ENCODE measurements at places on chromosomes 16 and 17.

GRCh38 chr16:57838161-57838560, 35.9 kb upstream of the KIFC3 start:
- DNase-seq = no peak

DNA sequence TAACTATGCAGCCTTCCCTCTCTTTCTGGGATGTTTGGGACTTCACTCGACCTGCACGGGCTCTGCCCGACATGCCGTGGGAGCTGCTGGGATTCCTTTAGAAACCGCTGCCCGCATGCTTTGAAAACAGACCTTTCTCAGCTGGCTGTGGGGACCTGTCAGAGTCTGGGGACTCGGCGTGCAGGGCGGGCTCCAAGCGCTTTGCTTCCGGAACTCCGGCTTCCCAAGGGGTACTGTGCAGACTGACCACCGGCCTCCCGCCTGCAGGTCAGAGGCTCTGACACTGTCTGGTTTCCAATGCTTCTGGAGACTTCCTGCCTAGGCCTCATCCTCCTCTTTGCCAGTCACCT, 11.8 kb downstream of the PRSS27 start:
- no peak for DNase-seq

DNA sequence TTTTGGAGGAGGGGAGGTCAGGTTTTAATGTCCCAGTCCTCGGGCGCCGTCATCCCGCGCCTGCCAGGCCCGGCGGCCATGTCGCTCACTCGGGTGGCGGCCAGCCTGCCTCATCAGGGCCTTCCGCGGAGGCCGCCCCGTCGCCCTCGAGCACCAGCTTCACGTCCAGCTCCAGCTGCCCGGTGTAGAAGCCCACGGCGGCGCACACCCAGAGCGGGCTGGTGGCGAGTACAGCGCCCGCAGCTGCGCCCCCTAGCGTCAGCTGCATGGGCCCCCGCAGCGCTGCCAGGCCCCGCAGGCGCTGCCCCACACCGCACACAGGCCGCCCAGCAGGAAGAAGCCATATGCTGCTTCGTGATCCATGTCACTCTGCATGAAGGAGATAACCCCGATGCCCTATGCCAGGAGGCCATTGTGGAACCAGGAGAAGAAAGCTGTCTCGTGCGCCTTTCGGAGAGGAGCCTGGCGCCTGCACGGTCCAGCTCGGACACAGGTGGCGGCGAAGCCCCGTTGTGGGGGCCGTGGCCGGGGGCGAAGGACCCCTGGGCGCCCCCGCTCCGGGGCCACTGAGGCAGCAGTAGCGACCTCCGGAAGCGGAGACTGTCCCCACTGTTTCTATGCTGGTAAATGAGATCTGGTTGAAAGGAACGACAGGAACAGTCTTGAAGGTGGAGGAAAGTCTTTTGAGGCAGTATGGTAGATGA, 9.6 kb downstream of the AP2B1 start:
- DNase-seq = no peak

- no peak for DNase-seq
These were observed 189.7 kb downstream of the AXIN2 start for GRCh38 chr17:65371702-65372101.

DNA sequence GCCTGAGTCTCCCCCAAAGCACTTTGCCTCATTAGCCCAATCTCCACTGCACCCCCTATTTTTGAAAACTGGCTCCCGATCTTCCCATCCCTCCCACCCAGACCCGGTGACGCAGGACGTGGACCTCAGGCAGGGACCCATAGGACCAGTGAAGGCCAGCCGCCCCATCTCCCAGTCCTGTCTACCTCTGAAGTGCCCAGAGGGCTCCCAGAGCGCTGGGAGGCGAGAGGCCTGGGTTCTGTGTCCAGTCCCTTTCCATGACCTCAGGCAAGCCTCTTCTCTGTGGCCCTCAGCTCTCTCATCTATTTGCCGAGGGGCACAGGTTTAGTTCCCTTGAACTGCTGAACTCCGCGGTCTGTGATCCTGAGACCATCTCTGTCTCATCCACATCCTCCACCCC, 714 bp downstream of the TNS4 start:
- no peak for DNase-seq

DNA sequence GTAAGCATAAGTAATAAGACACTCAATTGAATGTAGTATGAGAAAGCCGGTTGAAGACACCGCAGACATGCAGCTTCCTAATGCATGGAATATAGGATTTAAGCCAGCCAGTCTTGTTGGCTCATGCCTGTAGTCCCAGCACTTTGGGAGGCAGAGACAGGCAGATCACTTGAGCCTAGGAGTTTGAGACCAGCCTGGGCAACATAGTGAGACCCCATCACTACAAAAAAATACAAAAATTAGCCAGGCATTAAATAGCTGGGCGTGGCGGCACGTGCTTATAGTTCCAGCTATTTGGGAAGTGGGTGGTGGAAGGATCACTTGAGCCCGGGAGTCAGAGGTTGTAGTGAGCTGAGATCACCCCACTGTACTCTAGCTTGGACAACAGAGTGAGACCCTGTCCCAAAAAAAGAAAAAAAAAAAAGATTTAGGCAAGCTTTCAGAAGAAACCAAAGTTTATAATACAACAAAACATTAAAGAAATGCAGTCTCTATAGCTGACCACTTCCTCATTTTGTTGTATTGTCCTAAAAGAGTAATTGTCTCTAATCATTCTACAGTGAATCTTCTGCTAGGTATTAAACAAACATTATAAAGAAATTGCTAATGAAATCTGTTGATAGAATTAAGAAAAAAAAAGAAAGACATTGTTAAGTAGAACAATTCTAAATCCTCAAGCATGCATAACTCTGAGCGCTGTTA, 68.6 kb upstream of the KIFC3 start:
- no peak for DNase-seq

DNA sequence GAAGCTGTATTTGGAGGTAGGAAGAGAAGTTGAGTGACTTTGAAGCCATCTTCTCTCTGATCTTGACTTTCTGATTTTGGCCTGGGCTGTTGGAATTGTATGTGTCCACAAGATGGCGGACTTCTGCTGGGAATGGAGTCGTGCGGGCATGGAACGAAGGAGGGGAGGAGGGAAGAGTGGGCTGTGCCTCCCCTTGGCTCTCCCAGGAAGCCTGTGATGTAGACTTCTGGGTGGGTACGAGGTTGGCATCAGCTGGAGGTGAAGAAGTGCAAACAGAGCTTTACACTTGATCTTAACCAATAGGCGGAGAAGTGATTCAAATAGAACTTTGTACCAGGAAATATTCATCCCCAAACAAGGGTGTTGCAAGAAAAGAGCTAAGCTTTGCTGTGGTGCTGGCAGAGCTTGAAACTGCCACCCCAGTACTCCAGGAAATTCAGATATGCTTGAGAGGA, 7.4 kb upstream of the TMEM220 start:
- DNase-seq = no peak

DNA sequence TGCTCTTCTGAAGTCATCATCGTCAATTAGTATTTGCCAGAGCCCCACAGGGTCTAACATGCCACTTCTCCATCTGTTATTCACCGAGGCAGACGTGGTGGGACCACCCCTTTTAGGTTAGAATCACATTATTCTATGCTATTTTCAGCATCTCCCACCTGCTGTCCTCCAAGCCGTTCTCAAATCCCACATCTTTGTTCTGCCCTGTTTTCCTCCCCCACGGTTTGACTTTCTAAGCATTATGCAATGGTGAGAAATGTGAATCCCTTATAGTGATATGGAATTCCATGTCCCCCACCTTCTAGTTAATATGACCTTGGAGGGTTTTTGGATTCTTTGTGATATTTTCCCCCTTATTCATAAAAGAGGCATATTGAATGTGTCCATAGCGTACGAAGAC, 634.1 kb upstream of the RBFOX1 start:
- no peak for DNase-seq

DNA sequence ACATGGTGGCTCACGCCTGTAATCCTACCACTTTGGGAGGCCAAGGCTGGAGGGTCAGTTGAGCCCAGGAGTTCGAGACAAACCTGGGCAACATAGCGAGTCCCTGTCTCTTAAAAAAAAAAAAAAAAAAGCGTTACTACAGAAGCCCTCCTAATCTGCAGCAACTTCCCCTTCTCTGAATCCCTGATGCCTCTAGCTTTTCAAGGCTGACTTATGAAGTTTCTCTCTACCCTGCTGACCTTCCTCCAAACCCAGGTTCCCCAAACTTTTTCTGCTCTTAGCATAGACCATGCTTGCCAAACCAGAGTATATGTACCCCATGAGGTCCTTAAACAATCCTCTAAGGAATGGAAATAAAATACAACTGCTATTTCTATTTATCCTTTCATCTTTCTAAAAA, 16.4 kb downstream of the LYRM1 start:
- no peak for DNase-seq

GRCh38 chr17:42484304-42484703, 25.6 kb downstream of the ATP6V0A1 start:
- DNase-seq = peak; percentile 22

DNA sequence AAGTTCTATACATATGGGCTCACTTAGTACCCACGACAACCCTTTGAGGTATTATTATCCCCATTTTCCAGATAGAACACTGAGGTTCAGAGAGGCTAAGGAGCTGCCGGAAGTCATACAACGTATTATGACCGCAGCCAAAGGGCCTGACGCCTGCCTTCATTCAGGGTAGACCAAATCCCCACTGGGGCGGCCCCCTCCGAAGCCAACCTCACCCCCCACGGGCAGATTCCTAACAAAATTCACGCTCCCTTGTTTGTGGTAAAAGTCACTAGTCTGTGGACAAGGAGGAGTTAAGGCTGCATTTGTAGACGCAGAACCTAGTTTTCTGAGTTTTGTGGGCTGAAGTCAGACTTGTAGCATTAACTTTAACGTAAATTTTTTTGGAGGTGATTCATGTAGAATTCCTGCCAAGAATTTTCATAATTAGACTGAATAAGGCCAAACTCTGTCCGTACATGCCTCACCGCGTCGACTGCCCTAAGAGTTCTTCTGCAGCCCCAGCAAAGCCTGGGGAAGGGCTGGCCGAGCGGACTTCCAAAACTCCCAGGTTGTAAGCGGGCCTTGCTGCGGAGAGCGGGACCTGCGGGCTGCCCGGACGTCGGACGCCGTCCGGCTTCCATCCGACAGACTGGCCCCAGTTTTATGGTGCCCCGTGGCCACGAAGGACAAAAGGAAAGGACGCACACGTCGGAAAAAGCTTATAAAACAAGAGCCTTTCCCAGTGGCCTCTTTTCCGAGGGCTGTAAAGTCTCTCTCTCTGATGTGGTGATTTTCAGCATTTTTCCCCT, 75.7 kb downstream of the NXN start:
- DNase-seq = no peak

GRCh38 chr16:3513892-3514583, 13.2 kb downstream of the CLUAP1 start:
- no peak for DNase-seq

DNA sequence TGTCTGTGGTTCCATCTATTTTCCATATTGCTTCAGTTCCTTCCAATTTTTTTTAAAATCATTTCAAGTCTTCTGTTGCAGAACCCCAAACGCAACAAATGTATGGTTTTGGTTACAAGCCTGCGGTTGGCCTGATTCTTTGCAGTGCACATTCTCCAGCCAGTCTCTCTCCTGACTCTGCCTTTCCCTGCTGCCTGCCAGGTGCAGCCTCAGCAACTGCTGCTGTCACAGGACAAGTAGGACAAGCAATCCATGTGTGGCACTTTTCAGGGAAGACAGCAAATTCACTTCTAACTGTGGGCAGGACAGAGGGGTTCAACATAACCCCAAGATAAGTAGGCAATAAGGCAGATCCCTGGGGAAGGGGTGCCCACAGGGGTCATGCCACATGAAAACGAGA, 24.2 kb downstream of the EMP2 start:
- DNase-seq = no peak

GRCh38 chr17:44277976-44278375, 10.0 kb upstream of the SLC4A1 start:
- DNase-seq = no peak

DNA sequence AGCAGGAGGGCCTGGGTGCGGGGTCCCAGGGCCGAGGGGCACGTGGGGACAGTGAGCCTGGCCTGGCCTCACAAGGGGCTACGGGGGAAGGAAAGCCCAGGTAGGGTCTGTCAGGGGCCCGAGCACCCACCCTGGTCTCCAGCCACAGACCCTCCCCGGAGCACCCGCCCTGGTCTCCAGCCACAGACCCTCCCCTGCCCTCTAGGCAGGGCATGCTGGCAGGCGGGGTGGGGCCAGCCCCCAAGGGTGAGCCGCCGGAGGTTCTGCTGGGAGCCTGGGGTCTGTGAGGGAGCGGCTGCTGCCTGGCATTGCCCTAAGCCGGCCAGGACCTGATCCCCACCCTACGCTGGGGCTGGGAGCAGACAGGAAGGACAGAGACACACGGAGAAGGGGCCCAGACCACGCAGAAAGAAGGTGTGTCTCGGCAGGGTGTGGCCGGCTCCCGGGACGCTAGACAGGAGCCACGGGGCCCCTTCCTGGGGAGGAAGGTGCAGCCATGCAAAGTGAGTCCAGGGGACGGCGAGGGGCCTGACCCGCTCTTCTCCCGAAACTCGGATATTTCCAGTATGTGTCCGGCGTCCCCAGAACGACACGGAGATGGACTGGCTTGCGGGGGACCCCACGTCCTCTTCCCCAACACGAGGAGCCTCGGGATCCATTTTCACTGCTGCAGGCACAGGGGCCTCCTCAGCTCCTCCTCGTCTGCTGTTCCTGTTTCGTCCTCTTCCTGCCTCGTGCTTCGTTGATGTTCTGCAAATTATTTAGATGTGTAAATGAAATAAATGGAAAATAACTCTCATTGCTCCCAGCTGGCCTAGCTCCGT, 15.5 kb downstream of the UTS2R start:
- no peak for DNase-seq

- no peak for DNase-seq
These were observed 1.6 kb downstream of the CD7 start for GRCh38 chr17:82315703-82316358.

DNA sequence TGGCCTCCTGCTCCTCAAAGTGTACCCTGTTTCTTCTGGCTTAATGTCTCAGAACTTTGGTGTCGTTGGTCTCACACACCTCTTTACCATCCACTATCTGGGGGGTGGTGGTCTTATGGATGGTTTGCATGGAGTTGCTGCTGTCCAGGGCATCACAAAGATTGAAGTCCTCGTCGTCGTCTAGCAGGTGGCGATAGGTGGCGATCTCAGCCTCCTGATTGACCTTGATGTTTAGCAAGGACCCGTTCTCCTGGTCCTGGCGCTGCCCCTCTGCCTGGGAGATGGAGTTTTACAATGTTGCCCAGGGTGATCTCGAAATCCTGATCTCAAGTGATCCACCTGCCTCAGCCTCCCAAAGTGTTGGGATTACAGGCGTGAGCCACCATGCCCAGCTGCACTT, 31.1 kb upstream of the HELZ start:
- DNase-seq = no peak

- DNase-seq = no peak
These were observed 430 bp downstream of the C16orf89 start for GRCh38 chr16:5065326-5065725.

- DNase-seq = no peak
These were observed 3.2 kb downstream of the KRTAP9-9 start for GRCh38 chr17:41258406-41258805.

Data from stimulated activated CD4-positive, alpha-beta T cell treated with anti-CD3 and anti-CD28 coated beads, TNF-alpha, amount 100 ng/mL, for 24 hours (primary cell).